ENCODE measurements at places on chromosomes 5 and 9.

GRCh38 chr5:43658509-43658908, 55.5 kb downstream of the NNT start:
- DNase-seq: no peak

- no peak for DNase-seq
These were observed 187.5 kb downstream of the ICE1 start for GRCh38 chr5:5609935-5610334.

GRCh38 chr5:71666321-71666720, 52.8 kb upstream of the CARTPT start:
- no peak for DNase-seq

DNA sequence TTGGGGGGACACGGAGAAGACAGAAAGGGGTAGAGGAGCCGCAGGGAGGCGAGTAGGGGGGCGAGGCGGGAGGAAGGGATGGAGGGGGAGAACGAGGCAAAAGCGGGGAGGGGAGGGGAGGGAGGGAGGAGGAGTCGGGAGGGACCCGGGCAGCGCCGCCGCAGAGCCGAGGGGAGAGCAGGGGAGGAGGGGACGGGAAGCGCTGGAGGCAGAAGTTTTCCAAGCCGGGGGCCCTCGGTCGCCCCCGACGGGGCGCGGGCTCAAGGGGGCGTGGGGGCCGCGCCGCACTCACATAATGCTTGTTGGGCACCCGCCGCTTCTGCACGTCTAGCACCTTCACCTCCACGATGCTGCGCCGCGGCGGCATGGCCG, 353 bp downstream of the SH3PXD2B start:
- no peak for DNase-seq

GRCh38 chr9:2087500-2088313, 72.6 kb downstream of the SMARCA2 start:
- peak; percentile 7 for DNase-seq

DNA sequence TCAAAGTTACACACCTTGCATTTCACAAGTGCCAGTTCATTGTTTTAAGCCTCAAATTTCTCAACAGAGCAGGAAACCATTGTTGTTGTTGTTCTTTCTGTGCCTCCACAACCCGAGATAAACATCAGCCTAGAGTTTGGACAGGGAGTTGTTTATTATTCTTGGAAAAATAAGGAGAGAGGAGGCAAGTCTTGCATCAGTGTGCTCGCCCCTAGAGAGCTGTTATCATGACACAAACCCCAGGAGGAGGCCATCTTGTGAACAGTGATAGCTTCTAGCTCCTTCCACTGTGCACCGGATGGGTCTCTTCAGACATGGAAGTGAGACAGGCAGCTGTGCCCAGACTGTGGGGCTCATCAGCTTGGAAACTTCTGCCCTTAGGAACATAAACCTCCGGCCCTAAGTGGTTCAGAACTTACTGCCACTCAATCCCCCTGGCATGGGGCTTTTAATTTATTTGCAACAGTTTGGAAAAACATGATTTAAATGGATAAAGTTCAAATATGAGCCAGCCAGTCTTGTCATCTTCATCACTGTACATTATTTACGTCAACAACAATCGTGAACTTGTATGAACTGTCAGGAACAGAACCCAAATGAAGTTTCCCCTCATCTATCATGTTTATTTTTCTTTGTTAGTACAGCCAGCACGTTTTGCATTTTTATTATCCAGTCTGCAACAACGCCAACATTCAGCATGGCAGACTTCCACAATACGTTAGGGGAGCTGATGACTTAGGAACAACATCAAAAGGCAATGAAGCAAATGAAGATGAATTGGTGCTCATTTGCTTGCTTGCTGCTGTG, 181.7 kb upstream of the S1PR3 start:
- no peak for DNase-seq

All from stimulated activated CD4-positive, alpha-beta T cell treated with anti-CD3 and anti-CD28 coated beads, Interleukin-2, amount 100 ng/mL, for 24 hours (primary cell).